ENCODE measurements at places on chromosomes 5 and 9.

DNA sequence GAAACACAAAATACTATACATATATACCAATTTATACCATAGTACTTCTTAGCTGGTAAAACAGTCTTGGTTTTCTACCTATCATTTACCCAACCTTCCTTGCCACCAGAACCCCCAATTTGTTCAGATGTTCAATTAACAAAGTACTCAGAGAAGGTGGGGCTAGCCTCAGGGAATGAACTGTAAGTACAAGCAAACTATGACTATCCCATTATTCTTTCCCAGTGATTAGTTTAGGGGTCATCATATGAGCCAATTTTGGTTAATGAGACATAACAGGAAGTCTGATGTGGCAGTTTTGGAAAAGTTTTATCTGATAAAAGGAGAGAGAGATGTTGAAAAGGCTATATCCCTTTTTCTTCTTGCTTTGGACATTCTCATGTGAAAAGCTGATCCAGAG lies 125.8 kb downstream of the DTWD2 start:
- DNase-seq = peak; percentile 78

DNA sequence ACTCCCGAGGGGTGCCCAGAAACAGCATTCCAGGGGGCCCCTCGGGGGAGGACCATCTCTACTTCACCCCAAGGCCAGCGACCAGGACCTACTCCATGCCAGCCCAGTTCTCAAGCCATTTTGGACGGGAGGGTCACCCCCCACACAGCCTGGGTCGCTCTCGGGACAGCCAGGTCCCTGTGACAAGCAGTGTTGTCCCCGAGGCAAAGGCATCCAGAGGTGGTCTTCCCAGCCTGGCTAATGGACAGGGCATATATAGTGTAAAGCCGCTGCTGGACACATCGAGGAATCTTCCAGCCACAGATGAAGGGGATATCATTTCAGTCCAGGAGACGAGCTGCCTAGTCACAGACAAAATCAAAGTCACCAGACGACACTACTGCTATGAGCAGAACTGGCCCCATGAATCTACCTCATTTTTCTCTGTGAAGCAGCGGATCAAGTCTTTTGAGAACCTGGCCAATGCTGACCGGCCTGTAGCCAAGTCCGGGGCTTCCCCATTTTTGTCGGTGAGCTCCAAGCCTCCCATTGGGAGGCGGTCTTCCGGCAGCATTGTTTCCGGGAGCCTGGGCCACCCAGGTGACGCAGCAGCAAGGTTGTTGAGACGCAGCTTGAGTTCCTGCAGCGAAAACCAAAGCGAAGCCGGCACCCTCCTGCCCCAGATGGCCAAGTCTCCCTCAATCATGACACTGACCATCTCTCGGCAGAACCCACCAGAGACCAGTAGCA lies 83.9 kb downstream of the GOLPH3 start:
- no peak for DNase-seq

DNA sequence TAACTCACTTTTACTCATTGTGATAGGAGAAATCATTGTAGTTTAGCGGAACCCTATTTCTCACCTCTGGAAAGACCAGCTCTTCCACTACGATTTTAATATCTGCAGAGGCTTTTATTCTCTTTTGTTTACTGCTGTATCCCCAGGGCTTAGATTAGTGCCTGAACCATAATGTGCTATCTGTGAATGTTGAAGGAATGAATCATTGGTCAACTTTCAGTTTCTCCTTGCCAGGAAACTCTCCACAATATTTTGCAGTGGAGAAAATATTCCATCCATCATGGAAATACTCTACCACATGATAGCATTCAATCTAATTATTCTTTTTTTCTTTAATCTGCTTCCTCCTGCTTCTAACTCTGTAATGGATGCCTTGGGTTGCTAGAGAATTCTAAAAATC lies 263.5 kb upstream of the PTPRD start:
- DNase-seq = no peak

DNA sequence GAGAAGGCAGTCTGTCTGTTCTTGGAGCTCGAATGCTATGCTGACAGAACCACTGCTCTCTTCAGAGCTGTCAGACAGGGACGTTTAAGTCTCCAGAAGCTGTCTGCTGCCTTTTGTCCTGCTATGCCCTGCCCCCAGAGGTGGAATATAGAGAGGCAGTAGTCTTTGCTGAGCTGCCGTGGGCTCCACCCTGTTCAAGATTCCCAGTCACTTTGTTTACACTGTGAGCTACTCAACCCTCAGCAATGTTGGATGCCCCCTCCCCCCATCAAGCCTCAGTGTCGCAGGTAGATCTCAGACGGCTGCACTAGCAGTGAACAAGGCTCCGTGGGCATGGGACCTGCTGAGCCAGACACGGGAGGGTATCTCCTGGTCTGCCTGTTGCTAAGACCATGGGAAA lies 344.2 kb downstream of the TMEM161B start:
- DNase-seq = no peak

- DNase-seq = no peak
Observed at GRCh38 chr9:134123764-134124128, 12.1 kb upstream of the WDR5 start.

DNA sequence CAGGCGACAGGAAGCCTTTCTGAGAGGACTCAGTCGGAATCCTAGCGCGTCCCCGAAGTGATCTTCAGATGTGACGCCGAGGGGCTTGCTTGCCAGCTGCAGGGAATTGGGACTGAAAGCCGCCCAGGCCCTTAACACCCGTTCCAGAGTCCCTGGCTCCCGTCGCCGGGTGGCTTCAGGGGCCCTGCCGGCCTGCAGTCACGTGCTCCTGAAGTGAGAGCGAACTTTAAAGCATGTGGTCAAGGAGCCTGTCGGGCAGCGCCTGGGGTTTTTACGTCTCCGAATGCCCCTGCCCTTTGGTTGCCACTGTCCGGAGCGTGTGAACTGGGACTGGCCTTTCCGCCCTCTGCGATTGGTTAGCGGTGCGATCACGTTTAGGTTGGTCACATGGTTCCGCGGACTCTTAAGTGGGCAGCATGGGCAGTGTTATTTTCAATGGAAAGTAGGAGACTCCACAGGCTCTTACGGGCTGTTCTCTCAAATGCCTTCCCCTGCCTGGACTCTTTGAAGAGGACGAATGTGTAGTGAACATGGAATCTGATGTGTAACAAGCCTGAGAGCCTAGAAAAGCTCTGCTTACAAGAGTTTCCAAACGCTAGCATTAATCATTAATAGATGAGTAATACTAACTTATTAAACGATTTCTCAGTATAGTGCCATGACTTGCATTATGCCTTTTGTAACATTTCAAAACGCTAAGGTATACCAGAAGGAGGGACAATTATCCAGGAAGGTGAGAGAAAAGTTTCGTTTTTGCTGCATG lies 1.9 kb downstream of the VLDLR start:
- DNase-seq = peak; percentile 66

DNA sequence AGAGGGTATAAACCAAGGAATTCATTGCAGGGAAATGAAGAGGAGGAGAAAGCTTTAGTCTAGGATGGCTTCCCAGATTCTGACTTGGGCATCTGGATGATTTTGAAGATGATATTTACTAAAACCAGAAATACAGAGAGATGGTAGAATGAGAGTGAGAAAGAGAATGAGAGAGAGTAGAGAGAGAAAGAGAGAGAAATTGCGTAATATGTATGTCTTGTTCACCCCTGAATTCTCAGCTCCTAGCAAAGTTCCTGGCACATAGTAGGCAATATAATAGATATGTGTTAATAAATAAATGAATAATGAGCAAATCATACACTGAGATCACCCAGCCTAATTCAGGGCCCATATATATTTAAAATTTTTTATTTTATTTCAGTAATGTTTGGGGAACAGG lies 1089.5 kb upstream of the DMAC1 start:
- no peak for DNase-seq

GRCh38 chr9:83456226-83456625 lies 82.0 kb downstream of the FRMD3 start:
- no peak for DNase-seq

- no peak for DNase-seq
Observed at GRCh38 chr5:115661101-115661500, 35.3 kb upstream of the TMED7 start.

DNA sequence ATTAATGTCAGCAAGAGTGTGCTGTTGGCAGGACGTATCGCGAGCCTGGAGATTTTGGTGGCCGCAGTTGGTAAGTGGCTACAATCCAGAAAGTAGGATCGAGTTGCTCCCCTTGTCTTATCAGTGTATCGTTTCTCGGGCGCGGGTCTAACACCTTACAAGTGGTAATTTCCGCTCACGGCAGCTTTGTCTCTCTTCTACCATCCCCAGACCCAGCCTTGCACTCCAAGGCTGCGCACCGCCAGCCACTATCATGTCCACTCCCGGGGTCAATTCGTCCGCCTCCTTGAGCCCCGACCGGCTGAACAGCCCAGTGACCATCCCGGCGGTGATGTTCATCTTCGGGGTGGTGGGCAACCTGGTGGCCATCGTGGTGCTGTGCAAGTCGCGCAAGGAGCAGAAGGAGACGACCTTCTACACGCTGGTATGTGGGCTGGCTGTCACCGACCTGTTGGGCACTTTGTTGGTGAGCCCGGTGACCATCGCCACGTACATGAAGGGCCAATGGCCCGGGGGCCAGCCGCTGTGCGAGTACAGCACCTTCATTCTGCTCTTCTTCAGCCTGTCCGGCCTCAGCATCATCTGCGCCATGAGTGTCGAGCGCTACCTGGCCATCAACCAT lies 1.1 kb downstream of the PTGER4 start:
- DNase-seq = peak; percentile 29

DNA sequence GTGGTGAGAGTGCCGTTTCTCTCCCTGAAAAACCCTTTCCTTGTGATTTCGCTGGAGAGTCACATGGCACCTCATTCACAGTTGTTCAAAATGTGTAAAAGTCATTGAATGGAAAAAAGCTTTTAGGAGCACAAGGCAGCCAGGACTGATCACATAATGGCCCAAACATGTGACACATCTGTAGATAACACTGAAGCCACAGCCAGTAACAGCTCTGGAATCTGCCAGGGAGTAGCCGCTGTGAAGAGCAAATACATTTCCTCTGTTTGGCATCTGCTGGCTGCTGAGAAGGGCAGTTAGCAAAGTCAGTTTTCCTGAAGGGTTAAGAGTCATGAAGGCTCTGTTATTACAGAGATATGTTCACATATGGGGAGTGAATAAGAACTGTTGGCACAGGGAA lies 271.8 kb downstream of the NNT start:
- DNase-seq = no peak

DNA sequence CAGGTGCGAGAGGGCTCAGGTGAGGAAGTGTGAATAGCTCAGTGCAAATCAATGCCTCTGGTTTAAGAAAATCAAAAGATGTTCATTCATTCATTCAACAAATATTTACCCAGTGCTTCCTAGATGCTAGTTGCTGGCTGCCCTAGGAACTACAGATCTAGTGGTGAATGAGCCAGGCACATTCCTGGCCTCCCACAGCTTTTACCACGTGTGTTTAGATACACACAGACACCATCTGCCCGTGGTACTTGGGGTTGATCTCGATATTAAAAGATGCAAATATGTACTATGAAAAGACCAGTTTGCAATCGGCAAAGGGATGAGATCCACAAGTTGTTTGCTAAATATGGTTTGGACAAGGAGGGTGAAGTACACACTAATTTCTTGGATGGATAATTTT lies 78.2 kb downstream of the GTF3C4 start:
- no peak for DNase-seq

DNA sequence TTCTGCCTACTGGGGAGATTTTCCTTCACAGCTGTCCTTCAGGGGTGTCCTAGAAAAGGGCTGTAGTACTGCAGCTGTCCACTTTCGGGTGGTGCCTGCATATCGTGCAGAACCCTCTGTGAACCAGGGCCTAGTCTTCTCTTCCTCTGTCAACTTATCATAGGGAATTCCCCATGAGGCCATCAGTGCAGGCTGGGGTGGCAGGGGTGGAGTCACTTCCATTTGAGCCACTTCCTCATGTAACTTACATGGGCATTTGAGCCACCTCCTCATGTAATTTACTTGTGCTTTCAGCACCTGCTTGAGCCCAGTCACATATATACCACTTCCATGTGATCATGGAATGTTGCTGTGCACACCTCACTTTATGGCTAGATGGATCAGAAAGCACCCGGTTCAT lies 742.0 kb upstream of the RGMB start:
- no peak for DNase-seq

DNA sequence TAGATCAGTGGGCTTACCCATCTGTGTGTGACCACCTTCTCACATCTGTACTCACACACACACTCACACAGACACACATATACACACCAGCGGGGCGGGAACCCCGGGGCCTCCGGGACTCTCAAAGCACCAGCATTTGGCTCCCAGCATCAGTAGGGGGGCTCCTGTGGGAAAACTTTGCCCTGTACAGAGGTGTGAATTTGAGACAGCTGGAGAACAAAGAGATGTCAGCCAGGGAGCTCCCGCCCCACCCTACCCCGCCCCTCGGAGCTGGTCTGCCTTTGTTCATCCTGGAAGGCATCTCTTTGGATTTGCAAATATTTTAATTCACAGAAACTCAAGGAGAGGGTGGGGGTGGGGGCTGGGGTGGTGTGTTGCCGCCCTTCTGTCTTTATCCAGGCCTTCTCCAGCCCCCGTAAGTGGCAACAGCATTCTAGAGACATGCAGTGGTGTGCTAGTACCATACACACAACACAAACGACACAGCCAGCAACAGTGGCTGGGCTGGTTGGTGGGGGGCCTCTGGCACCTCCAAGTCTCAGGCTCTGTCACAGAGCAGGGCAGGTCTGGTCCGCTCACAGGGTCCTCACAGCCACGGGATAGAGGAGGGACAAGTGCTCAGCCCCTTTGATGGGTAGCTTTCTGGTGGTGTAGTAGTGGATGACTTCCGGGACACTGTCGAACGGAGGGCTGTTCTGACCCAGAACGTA lies 15.5 kb upstream of the SLC25A51 start:
- no peak for DNase-seq

DNA sequence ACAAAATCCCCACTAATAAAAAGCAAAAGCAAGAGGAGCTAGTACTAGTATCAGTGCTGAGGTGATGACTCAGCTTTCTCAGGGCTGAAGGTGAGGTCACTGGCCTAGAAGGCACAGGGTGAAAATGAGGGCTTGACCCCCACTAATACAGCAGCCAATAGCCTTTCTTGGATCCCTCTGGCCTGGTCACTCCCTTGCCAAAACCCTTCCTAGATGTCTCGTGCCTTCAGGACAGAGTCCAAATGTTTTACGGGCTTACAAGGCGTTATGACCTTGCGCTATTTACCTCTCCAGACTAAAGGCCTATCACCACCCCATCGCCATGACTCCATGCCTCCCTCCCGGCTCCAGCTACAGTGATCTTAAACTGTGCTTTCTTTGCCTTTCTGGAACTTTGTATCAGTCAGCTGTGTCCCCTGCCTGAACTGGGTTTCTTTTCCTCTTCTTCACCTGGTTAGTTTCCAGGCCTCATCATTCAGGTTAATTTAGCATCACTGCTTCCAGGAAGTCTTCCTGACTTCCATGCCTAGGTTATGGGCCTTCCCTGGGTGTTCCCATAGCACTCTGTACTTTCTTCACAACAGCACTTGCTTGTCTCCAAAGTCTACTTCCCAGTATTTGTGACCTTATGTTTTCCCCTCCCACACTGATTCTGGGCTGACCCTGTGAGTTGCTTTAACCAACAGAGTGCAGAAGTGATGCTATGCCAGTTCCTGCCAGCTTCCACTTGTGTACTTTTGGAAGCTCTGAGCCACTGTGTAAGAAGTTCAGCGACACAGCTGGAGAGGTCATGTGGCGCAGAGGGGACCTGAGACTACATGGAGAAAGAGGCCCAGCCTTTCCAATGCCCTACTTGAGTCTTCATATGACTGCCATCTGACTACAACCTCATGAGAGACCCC lies 4.2 kb upstream of the DELE1 start:
- DNase-seq = no peak

GRCh38 chr5:59275510-59276324 lies 617.8 kb downstream of the PDE4D start:
- DNase-seq = peak; percentile 85

GRCh38 chr9:131260751-131261452 lies 15.4 kb downstream of the FAM78A start:
- DNase-seq = no peak
